GM23338 (cell line): ENCODE measurements at places on chromosomes 5 and 9.

DNA sequence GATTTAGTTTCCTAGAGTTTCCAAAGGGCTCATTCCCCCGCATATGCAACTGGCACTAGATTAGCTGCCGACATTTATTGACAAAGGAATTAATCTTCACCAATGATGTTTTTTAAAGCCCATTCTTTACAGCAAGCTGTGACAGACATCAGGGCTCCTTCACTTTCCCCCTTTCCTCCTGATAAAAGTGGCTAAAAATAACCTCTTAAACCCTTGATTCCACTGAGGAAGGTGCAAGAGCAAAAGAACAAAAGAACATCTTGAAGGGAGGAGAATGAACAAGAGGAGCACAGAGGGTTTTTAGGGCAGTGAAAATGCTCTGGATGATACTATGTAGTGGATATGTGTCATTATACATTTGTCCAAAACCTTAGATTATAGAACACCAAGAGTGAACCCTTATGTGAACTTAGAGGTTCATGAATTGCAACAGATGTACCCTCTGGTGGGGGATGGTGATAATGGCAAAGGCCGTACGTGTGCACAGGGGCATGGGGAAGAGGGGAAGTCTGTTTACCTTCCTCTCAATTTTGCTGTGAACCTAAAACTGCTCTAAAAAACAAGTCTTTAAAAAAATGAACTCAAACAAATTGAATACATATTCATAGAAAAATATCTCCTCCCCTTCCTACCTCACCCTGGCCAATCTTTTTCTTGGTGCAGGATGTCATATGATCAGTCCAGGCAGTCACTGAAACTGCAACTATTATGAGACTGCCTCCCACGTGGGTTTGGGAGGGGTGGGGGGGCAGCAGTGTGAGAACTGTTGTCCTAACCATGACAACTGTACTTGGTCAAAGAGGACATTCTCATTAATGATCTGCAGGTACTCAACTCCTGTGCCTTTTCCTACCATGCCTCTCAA, 83.0 kb downstream of the MARCHF3 start:
- DNase-seq: no peak

- DNase-seq: no peak
These were observed 96.5 kb downstream of the SMIM23 start for GRCh38 chr5:171882118-171882517.

- DNase-seq: no peak
These were observed 51.3 kb downstream of the NKD2 start for GRCh38 chr5:1059884-1060263.

DNA sequence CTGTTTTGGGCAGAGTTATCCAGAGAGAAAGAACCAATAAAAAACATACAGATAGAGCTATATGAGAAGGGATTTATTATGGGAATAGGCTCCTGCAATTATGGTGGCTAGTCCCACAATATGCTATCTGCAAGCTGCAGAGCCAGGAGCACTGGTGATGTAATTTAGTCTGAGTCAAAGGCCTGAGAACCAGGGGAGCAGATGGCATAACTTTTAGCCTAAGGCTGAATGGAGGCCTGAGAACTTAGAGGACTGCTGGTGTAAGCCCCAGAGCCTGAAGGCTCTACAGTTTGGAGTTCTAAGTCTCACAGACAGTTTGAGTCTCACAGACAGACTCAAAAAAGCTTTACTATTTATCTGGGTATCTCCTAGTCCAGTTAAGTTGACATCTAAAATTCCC, 263.8 kb downstream of the FBXL7 start:
- no peak for DNase-seq

- DNase-seq: no peak
These were observed 12.9 kb downstream of the TRAF2 start for GRCh38 chr9:136899196-136899595.

DNA sequence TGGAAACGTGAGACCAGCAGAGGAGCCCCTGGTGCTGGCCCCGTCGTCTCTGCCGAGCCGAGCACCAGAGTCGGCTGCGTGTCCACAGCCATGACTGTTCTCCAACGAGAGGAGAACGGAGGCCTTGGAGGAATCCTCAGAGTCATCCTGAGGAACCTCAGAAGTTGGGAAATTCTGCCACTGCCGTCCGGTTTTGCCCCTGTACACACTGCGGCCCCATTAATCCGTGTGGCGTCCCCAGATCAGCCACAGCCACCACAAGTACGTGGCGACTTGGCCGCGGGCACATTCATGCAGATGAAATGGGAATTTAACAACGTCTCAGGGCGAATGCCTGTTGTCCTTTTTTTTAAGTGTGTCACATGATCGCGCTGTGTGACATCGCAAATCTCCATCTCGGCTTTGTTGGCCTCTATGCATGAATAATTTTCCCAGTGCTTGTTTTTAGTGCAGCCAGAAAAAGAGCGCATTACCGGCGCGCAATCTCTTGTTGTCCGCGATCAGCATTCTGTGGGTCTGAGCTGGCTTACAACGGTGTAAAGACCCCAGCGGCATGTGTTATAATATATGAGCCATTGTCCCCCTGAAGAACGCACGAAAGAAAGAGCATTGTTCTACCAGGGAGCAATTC, 323.0 kb upstream of the IRX4 start:
- DNase-seq: no peak

DNA sequence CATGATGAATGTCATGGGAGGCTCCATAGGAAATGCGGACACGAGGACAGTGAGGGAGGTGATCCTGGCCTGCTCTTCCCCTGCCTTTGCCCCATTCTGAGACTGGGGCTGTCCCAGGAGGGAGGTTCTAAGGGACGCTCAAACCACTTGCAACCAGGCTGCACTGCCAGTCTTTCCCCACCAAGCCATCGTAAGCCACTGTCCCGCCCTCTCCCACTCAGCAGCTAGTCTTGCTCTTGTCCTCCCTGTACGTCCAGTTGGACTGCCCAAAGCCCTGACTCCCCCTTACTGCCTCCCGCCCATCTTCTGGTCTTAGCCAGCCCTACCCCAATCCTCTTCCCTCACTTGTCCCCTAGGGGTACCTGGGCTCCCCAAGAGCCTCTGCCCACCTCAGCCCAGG, 115.7 kb downstream of the FSTL4 start:
- DNase-seq: no peak

GRCh38 chr9:36764364-36765076, 191.8 kb downstream of the MELK start:
- peak; percentile 13 for DNase-seq

- no peak for DNase-seq
These were observed 127.1 kb downstream of the NSG2 start for GRCh38 chr5:174172566-174172965.

- no peak for DNase-seq
These were observed 119.7 kb downstream of the IRX2 start for GRCh38 chr5:2631758-2632157.

DNA sequence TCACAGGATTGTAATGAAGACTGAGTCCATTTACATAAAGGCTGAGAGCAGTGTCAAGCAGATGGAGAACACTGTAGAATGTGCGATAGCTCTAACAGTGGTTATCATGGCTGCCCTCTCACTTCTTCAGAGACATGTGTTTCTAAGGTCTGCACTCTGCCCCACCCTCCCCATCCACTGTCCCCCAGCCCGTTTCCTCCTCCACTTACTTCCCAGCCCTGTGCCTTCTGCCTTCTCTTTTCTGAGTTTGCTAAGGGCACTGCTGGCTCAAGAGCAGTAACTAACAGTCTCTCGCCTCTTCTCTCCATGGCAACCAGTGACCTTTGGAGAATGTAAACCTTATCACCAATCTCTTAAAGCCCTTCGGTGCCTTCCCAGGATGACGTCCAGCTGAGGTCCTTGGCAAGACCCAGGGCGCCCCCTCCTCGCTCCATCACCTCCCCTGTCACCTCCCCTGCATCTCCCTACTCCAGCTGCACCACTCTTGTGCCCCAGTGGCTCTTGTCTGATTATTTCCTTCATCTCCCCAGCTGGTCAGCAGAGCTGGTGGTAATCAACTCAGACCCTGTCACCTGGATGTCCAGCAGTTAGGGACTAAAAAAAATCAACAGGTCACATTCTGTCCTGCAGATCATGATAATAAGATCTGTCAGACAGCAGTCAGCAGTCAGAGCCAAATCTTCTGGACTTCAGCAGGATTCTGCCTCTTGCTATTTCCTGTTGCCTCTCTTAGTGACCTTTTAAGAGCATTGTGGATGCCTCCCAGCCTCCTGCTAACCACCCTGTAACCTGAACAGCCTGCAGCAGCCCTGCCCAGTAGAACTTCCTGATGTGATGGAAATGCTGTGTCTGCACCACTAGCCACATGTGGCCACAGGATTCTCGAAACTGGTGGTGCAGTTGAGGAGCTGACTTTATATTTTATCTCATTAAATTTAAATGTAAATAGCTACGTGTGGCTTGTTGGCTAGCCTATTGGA, 9.0 kb downstream of the FXN start:
- DNase-seq: peak; percentile 50

GRCh38 chr5:162372256-162372655, 304.7 kb downstream of the GABRG2 start:
- peak; percentile 24 for DNase-seq

- no peak for DNase-seq
These were observed 9.8 kb upstream of the IRF1 start for GRCh38 chr5:132500244-132500930.

DNA sequence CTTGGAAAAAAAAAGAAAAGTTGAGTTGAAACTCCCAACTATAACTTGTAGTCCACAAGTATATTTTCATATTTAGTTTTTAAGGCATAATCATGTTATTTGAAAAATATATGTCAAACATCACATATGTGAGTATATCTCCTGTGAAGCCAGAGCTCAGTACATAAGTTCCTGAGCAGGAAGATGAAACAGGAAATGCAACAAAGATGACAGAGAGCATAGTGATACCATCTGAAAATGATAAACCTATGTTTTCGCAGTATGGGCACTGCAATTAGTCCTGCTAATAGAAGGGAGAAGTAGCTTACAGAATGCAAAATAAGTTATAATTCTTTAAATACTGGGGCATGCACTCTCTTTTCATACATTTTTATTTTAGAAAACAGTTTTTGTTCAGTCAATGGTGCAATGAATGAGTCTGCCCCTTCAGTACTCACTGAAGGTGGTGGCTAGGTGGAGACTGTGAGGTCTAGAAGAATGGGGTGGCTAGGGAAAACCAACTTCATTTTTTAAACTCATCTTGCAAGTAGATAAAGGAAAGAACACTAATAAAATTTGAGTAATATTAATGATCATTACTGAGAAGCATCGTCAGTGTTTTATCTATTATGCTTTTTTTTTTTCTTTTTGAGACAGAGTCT, 54.1 kb upstream of the FYB1 start:
- DNase-seq: no peak

DNA sequence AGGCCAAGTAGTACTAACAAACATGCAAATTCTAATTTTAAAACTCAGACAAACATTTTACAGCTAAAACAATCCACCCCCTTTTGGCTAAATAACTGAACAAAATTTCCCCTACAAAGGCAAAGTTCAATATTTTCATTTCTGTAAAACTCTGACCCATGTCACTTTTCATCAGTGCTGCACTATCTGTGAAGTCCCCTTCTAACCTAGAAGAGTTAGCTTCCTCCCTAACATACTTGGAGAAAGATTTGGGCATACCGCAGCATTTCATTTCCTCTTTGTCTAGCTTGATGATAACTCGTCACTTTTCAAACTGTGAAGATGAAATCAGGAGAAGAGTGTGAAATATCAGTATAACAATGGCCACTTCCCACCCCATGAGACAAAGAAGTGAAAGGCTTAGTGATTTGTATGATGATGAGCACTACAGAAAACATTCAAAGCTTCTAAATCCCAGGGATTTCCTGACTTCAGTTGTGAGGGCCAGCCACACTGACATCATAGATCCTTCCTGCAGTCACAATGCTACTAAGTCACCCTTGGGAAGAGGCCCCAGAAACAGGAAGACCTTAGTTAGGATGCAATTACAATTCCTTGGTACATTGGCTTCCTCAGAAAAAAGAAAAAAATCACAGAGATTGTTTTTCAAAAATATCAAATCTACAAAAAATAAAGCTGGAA, at the start of gene FAM81B:
FAM81B (plus strand) TSS at position 555 of the 681 bp plus-strand sequence; CDS start at position 579, 24 bp downstream.
- no peak for DNase-seq

DNA sequence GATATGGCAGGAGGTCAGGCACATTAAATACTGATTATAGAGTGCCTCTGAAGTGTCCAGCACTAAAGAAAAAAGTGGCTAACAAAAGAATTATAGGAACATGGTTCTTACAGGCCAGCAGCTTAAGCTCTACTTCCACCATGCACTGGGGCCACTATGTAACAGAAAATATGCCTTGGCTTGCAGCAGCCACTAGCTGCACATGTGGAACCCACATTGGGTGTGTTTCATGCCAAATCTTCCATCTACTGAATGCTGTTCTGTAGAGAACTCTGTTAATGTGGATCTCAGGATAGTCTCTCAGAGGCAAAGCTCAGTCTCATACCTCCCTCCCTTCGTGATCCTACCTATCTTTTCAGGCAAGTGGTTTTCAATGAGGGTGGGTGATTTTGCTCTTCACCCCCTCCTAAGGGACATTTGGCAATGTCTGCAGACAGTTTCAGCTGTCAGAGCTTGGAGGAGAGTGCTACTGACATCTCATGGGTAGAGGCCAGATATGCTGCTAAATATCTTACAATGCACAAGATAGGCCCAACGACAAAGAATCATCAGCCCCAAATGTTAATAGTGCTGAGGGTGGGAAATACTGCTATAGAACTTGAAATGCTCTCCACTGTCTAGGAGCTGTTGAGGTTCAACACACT, 218.9 kb downstream of the TARS1 start:
- no peak for DNase-seq

DNA sequence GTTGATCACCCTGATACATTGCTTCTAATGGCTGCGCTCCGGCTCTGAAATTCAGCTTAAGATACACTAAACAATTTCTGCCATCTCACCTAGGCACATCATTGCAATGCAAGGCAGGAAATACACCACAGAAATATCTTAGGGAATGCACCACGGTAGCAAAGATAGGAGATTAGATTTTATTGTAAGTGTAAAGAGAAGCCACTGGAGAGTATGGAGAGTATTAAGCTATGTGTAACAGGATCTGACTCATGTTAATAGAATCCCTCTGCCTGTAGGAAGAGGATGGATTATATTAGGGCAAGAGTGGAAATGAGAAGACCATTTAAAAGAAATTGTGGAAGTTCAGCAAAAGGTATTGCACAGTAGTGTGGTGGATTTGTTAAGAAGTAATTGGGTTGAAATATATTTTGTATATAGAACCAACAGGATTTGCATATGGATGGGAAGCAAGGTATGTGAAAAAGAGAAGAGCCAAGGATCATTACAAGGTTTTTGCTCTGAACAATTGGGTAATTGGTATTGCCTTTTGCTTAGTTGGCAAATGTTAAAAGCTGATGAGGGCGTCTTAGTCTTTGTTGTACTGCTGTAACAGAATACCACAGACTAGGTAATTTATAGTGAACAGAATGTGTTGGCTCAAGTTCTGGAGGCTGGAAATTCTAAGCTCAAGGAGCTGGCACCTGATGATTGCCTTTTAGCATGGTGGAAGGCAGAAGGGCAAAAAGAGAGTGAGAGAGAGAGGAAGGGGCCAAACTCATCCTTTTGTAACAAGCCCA, 636.1 kb downstream of the PSAT1 start:
- no peak for DNase-seq
